ENCODE measurements at places on chromosomes 6 and 20. TPM values are rescaled to one million over a fixed set of nuclear protein-coding genes. Genes with fewer than 3 reads are reported as not detected.

The USP49 gene
- polyA plus RNA-seq: 9.3 TPM

The MYMX gene
- 0.73 TPM for polyA plus RNA-seq

The DAAM2 gene
- 37.4 TPM for polyA plus RNA-seq

The C20orf204 gene
- polyA plus RNA-seq: 2.9 TPM

The GFRAL gene
- not detected for polyA plus RNA-seq

- DNase-seq: no peak
Measured at GRCh38 chr6:32967151-32968091, 973 bp upstream of the BRD2 start.

GRCh38 chr20:50096237-50096636, 16.7 kb downstream of the UBE2V1 start:
- DNase-seq: no peak

The PACRG gene
- polyA plus RNA-seq: 81.7 TPM

- DNase-seq: no peak
Measured at GRCh38 chr6:132412656-132413498, 11.6 kb upstream of the MOXD1 start.

DNA sequence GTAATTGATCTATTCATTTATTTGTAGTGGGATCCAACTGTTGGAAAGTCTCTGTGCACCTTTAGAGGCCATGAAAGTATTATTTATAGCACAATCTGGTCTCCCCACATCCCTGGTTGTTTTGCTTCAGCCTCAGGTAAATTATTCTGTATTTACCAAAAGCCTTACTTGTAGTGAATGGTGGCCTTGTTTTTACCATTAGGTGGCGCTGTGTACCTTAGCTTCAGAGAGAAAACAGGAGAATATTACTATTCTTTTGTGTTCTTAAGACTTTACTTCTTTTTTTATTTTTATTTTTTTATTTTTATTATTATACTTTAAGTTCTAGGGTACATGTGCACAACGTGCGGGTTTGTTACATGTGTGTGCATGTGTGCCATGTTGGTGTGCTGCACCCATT, 23.7 kb downstream of the PEX7 start:
- DNase-seq: peak; percentile 78
